AG09309 (cell line): ENCODE measurements at places on chromosomes 12 and 14.

DNA sequence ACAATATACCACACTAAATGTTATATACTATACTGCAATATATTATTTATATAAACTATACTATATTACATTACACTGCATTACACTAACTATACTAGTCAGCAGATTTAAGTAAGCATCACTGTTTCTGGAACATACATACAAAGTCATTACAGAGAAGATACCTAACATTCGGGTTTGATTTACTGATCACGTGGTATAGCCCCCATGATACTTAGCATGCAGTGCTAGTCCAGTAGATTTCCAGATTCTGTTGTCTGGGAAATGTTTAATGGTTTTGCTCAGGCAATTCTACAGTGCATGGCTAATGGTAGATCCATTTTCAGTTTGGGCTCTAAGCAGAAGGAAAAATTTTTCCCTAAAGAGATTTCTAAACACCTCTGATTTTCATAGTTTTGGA is 403.7 kb upstream of the TMTC1 start:
- DNase-seq, result no peak

DNA sequence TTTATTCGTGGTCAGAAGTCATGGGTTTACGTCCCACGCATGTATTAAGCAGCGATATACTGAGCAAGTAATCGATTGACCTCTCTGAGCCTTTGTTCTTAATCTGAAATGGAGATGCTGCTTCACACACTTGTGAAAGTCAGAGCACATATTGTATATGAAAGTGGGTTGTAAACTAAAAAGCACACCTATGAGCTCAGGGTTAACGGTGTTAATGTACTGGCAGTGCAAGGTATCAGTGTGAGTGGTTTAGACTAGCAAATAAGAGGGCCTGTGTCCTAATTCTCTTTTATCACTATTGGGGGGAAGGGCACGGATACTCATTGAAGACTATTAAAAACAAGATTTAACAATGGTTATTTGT is 676 bp downstream of the MRPL42 start:
- no peak for DNase-seq

DNA sequence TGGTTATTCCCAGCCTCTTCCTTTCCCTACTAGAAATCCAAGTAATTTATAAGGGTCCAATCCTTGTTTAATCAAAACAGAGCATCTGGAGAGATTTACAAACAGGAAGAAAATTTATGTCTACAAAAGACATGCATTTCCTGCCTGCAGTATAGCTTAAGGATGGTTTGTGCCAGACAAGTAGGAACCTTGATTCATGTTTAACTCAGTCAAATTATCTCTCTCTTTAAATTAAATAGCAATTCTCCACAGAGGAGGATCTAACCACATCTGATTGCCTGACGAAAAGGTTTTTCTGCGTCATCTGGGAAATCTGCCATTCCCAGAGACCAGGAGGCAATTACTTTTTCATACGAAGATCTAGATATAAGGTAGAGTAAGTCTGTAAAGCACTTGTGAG is 105.2 kb downstream of the ZFC3H1 start:
- DNase-seq, result no peak

DNA sequence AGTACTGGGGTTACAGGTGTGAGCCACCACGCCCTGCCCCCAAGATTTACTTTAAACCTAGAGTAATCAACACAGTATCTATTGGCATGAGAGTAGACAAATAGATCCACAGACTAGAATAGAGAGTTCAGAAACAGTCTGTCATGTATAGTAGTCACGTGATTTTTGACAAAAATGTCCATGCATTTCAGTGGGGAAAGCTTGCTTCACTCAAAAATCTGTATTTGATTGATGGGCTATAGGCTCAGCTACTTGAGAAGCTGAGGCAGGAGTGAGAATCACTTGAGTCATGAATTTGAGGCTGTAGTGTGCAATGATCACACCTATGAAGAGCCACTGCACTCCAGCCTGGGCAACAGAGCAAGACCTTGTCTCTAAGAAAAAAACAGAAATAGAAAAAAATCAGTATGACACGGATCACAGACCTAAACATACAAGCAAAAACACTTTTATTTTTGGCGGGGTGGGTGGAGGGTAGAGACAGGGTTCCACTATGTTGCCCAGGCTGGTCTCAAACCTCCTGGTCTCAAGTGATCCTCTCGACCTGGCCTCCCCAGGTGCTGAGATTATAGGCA is 7.6 kb upstream of the ORAI1 start:
- no peak for DNase-seq

DNA sequence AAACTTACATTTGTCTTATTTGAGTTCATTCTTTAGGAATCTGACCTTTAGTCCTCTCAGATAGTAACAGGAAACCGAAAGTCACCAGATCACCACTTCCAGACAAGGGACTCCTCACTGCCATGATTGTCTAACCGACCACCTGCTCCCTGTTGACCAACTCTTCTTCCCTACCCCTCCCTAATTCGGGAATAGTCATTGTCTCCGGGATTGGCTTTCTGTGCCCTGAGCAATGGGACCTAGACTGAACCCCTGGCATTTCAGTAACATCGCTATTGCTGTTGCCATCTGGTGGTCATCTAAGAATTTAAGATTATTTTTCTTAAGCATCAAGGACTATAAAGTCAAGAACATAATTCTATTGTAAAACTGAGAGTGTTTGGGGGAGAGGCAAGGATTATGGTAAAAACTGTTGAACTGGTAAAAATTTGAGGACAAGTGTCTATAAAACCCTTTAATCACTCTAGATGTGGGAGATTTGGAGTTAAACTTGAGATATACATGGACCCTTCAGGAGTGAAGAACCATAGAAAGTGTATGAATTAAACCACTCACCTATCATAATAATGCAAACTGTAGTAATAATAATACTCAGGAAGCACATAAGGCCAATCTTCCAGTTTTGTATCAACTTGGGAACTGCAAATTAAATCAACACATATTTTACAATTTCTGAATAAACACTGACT is 6.3 kb downstream of the CLEC2A start:
- no peak for DNase-seq

DNA sequence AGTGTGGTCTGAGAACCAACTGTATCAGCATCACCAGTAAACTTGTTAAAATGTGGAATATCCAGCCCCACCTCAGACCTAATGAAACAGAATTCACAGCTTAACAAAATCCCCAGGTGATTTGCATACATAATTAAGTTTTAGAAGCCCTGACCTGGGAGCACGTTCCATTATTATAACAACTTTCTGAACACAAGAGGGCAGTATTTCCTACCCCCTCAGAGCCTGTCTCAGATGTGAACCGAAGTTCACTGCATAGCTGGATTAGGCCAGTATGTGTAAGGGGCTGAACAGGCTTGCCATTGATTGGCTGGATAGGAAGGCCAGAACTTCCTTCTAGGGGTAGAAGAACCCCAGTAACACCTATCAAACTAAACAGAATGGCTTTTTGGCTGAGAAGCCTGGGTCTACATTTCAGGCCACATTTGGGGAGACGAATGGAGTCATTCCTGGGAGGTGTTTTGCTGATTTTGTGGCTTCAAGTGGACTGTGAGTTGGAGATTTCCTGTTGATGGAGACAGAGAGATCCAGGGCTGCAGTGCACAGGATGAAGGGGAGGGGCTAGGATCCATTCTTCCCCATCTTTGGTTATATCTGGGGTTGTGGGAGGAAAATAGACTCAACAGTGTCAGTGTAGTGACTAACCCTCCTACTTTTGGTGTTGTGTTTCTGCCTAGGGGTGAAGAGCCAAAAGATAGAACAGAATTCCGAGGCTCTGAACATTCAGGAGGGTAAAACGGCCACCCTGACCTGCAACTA is 94.7 kb upstream of the OR4E1 start:
- DNase-seq, result no peak

DNA sequence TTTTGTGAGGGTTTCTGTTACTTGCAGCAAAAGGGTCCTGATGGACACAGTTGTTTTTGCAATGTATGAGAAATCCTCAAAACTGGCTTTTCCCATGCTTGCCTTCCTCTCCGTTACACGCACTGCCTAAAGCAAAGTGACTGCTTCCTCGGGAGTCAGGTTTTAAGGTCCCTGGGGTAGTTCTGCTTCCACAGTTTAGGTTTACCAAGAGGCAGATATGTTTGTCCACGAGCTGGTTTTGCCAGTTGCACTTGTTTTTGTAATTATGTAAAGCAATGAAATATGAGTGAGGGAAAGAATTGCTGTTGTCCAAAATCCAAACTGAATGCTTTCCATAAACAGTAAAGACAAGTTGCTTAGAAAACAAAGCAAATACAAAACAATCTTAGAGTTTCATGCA is 290.7 kb upstream of the AMIGO2 start:
- no peak for DNase-seq

GRCh38 chr12:94287245-94287628 is 138.9 kb downstream of the PLXNC1 start:
- DNase-seq, result no peak

- DNase-seq, result no peak
These were observed 212.8 kb downstream of the KIF21A start for GRCh38 chr12:39230086-39230485.

- no peak for DNase-seq
These were observed 55.1 kb upstream of the PIK3C2G start for GRCh38 chr12:18206198-18206597.

DNA sequence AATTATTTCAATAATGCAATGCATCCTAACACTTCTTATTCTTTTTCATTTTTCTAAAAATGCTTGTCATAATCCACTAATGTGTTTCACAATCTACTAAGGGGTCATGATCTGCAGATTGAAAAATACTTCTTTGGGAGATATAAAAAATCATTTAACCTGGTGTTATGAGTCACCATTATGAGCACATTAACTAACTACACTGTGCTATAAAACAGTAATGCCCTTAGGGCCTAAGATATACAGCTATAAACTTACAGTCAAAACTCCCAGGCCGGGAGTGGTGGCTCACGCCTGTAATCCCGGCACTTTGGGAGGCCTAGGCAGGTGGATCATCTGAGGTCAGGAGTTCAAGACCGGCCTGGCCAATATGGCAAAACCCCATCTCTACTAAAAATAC is 14.2 kb downstream of the ATXN2 start:
- no peak for DNase-seq

DNA sequence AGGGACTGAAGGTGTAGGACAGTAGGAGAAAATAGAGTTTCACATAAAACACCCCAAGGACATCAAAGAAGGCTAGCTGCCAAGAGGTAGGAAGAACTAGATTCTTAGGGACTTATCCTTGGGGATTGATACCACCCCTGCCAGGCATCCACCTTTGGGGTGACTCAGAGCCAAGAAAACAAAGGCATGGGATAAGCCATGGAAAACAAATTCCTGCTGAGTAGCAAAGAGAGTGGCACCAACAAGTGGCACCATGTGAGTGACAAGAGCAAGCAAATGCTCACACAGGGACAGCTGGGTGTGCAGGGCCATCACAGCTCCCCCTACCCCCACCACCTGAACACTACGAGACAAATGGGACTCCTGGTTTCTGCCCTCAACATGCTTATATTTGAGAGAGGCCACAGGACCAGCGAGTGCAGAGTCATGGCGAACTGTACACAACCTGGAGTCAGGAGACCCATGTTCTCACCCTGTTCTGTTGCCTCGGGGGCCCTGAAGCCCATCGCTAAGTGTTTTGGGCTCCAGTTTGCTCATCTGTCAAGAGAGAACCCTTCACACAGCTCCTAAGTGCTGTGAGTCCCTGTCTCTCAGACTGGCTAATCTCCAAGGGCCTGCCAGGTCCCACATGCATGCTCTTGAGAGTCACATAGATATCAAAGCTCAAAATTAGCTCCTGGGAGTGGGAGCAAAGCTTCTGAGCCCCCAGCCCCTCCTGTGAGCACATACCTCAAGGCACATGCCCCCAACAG is 91.9 kb downstream of the DPF3 start:
- no peak for DNase-seq

GRCh38 chr12:44287545-44287944 is 451.7 kb downstream of the TMEM117 start:
- DNase-seq, result peak; percentile 20

GRCh38 chr12:83121897-83122622 is 435.4 kb downstream of the TMTC2 start:
- no peak for DNase-seq

GRCh38 chr14:56885825-56886224 is 75.5 kb upstream of the OTX2 start:
- no peak for DNase-seq

DNA sequence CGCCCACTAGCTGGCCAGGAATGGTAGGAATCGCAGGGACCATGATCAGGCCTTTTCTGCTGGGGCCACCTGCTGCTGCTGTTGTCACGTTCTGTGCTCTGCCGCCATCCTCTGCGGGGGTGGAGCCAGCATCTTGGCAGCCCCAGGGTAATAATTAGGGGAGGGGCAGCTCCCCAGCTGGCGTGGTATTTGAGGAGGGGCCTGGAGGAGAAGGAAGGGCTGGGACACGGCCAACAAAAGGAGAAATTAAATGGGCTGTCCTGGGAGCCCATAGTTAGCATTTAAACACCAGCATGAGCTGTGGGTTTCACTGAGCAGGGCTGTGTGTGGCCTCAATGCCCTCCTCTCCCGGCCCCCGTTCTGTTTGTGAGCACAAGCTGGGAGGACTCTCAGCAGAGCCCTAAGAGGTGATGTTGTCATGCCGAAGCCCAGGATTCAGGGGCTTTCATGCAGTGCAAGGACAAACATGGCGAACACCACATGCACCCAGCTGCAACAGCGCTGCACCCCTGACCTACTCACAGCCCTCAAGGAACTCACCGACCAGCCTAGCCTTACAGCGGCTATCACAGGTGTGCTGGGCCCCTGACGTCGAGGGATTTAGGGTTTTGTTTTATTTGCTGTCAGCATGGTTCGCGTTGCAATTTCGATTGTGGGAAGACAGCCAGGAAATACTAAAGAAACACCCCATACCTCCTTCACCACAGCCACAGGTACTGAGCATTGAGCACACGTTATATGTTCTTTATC is 324.3 kb downstream of the CACNA1C start:
- DNase-seq, result no peak

GRCh38 chr14:104758981-104759969 is 6.3 kb downstream of the SIVA1 start:
- DNase-seq, result no peak

DNA sequence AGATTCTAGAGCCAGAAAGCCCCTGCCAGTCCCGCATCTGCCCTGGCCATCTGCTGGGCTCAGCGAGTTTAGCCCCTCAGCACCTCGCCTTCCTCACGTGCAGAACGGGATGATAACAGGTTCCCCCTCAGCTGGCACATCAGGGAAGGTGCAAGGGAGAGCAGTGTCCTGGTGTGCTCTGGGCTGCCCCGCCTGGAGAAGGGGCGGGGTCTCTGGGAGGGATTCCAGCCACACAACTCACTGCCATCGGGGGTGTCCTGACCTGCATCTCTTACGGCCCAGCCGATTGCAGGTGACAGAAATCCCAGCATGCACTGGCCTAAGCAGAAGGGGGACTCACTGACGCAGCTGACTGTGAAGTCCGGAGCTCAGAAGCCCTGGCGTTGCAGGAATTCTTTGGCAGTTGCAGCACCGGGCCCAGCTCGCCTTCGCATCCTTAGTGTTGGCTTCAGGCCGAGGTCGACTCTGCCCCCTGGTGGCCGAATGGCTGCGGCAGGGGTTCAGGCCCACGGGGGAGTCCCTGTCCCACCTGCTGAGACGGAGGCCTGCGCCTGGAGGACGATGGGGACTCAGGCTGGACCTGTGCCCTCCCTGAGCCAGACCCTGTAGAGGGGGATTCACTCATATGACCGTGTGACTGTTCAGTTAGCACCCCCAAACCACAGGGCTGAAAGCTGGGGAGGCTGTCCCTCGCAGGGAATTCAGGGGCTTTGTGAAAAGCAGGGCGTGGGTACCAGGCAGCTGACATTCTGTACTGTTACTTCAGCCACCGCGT is 178.6 kb downstream of the ADGRD1 start:
- DNase-seq, result no peak

GRCh38 chr12:133026996-133027395 is 10.3 kb upstream of the ZNF84 start:
- no peak for DNase-seq

GRCh38 chr12:2224961-2225360 is 172.2 kb downstream of the CACNA1C start:
- DNase-seq, result no peak
